ENCODE measurements at places on chromosomes 4 and X.

GRCh38 chr4:13920901-13921300 is 293.4 kb upstream of the BOD1L1 start:
- DNase-seq = no peak

- peak; percentile 37 for DNase-seq
These were observed 206.5 kb upstream of the STK26 start for GRCh38 chrX:131816551-131817136.

DNA sequence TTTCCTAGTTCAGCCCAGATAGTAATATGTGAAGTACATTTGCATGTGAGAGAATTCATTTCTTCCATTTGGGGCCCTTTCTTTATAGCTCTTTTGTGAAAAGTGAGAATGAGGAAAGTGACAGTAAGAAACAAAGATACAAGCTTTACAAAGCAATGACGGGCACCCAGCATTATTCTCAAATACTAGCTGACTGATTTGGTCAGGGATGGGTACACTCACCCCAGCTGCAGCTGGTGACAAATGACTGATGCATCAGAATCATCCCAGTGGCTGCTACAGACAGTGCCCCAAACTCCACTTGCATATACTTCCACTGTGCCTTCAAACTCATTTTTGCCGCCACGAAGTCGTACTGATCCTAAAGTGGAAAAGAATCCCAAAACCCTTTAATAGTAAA is 14.8 kb downstream of the PRSS12 start:
- no peak for DNase-seq

DNA sequence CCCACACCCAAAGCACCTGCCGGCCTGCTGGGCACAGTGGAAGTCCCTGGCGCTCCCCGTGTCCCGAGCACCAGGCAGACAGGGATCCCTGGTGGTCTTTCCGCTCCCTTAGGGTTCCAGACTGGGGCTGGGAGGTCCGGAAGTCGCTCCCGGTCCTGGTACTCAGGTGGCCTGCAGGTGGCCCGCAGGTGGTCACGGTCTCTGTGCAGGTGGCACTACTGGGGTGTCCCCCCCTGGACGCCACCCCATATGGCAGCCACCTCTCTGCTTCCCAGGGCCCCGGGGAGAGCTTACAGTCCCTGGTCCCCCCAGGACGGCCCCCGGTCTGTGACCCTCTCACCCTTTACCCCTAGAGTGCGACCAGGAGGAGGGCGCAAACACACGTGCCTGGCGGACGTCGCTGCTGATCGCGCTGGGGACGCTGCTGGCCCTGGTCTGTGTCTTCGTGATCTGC is 13.6 kb downstream of the SLC25A6 start:
- DNase-seq = no peak

GRCh38 chr4:31390849-31391248 is 670.7 kb downstream of the PCDH7 start:
- DNase-seq = no peak

- DNase-seq = no peak
These were observed 3.7 kb upstream of the FOXR2 start for GRCh38 chrX:55619547-55619946.

GRCh38 chr4:184940500-184940899 is 77.8 kb upstream of the HELT start:
- no peak for DNase-seq

DNA sequence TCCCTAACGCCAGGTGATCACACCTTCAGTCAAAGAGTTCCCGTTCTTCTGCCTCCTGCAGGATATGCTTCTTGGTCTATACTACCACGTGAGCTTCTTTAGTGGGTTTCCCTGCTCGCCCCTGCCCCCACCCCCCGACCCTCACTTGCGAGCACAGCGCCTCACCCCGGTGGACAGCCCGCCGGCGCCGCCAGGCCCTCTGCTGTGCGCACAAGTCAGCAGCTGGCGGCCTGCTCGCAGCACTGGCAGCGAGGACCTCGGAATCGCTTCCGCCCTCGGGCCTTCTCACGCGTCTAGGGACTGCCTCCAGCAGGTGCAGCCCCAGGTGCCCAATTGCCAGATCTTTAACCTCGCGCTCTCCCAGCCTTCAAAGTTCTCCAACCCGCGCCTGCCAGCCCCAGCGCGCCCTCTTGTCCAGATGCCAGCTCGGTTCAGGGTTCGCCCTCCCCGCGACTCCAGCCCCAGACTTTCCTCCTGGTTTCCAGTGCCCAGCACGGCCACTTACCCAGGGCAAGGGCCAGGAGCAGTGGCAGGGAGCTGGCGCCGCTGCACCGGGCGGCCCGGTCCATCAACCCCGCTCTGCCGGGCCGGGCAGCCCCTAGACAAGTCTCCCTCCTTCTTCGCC is 454 bp downstream of the BTC start:
- DNase-seq = no peak

GRCh38 chr4:4388311-4388790 is 1.4 kb downstream of the NSG1 start:
- no peak for DNase-seq

DNA sequence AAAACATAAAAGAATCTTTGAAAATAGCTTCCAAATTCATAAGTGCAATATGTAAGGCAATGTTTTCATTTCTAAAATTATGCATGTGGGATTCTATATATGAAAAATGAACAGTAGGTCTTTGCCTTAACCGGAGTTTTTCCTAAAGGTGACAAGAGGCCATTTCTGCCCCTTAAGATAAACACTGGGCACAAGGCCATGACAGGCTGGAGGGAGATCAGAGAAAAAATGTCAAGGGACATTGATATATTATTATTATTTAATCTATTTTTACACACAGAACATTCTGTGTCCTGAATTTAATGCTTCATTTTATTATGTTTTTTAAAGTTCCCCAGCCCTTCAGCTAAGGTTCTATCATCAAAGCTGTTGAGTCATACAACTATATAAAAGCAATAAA is 118.8 kb downstream of the CHM start:
- no peak for DNase-seq

DNA sequence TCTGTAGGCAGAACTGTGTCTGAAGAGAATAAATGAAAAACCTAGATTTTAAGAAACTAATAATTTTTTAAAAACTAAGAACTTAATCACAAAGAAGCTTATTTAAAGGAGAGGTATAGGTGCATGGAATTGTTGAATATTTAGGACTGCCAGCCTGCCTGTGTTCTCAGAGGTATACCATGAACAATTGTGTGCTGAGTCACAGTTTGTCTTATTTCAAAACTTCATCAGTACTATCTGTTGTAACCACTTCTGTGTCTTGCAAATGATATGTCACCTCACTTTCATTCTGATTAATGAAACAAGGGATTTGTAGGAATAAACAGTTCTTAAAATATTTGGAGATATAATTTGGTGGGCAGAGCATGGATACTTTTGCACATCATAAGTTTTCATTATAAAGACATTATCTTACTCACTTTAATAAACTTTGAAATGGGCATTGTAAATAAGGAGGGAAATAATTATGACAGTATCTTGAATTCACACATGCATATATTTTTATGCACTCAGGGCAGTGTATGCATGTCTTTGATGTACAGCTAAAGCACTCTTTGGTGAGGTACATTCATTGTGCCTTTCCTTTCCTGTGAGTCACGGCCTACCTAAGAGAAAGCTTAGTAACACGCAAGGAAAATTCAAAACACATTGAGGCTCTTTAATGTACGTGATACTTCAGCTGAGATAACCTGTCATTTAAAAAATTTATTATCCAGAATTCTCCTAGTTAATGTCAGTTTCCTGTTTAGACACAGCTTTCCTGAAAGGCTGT is 31.7 kb downstream of the STOX2 start:
- DNase-seq = no peak

DNA sequence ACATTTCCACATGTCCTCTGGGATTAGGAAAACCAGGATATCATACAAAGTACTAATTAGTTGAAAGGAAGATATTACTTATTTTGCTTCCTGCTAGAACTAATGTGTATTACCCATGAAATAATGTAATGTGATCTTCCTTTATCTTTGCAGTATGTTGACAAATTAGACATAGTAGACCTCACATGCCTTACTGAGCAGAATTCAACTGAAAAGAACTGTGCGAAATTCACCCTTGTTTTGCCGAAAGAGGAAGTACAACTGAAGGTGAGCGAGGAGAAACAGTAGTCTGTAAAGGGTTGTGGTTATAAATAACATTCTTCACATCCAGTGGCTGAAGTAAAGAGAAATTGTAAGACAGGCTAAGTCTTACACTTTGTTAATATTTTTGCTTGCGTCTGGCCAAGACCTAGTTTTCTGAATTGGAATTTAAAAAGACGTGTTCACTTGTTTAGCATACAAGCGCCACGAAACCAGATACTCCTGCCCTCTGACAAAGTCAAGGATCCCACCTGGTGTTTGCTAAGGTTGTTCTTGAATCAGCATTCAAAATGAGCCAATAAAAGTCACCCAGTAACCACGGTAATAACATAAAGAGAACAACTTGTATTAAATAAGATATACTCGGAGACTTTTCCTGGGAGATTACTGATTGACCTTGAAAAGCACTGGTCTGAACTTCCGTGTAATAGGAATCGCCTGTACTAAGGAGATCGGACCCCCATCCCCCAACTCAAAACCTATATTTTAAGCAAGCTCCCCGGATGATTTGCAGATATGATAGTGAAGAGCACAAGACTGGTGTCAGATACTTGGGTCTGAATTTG is 16.9 kb downstream of the STAP1 start:
- no peak for DNase-seq

DNA sequence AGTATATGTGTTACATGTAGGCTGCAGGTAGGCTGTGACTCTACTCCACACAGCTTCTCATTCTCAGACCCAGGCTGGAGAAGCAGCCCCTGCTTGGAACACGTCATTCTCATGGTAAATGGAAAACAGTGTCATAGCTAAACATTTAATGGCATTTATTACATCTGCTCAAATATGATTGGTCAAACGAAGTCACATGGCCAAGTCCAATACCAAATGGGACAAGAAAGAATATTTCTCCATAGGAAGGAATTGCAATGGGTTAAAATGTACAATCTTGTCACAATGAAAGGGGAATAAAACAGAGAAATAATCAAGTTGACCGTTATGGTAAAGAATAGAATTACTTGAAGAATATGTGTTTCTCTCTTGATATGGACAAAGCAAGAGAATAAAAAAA is 198.6 kb downstream of the ANAPC10 start:
- DNase-seq = no peak

DNA sequence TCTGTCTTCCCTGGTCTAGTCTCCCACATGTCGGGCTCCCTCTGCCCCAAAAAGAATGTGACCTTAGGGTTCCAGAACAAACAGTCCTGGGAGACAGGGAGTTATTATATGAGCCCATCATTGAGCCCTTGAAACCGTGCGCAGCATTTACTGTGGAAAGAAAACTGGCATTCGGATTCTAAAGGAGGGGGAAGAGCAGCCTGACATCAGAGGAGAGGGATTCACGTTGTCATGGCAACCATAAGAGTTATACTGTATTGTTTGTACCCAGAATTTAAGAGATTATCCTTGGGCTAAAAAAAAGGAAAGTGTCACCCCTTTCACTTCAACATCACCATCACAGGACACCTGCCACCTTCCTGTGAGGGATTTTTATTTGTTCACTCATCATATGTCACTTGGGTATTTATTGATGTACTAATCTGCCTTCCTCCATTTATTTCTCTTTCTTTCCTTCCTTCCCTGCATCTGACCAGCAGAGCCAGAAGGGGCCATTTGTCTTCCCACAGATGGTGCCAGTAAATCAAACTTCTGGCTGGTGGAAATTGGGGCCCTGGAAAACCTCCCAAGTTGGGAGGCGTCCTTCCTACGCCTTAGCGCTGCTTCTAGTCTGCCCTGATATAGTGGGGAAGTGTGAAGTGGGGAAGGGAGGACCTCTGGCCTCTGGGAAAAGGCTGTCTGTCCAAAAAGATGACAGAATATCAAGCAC is 64.9 kb upstream of the FRMPD3 start:
- DNase-seq = no peak

GRCh38 chr4:183988874-183989273 is 83.8 kb downstream of the STOX2 start:
- no peak for DNase-seq

DNA sequence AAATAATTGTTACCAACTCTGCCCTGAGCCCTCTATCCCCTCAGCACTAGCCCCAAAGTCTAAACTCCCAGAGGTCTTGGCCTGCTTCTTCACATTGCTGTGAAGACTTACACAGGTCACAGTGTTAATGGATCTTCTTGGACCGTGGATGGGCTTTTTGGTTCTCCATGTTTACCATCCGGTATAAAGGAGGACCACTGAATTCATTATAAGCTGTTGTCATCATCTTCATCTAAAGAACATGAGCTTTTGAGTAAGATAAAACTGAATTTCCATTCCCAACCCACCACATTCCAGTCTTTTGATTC is 8.5 kb downstream of the NUDT11 start:
- no peak for DNase-seq

DNA sequence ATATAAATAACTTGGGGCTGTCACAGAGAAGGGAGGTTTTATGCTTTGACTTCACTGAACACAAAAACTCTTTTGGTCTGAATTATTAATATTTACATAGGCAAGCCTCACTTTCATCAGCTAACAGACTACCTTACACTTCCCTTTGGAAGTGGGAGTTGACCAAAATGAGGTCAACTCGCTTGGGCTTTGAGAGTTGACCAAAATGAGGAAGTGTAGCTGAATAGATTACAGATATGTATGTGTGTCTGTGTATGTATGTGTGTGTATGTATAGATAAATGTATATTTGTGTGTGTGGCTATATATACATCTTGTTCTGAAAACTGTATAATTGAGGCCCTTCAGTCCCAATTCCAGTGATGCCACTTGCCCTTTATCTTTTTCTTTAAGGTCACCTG is 113.3 kb upstream of the IL13RA1 start:
- DNase-seq = no peak

GRCh38 chr4:176902710-176903323 is 110.1 kb upstream of the VEGFC start:
- DNase-seq = no peak

All from stimulated activated CD8-positive, alpha-beta memory T cell treated with anti-CD3 and anti-CD28 coated beads, Interleukin-12 subunit alpha, Interleukin-12 subunit beta, amount 100 ng/mL, for 1 hour (primary cell).